ENCODE measurements at places on chromosomes 4 and X.

DNA sequence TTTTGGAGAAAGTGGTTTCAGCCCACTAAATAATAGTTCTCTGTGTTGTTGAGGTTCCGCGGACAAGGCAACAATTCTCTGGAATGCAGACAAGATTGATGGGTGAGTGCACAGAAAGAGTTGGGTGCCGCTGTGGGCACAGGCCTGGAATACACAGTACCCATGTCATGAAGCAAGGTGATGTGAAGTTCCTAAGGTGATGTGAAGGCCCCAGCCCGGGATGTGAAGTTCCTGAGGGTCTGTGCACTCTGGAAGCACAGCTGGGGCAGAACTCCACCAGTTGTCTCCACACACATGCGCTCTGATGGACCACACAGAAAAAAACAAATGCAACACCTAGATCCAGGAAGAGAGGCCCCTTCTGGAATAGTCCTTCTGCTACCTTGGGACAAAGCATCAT is 86.6 kb upstream of the BMPR1B start:
- DNase-seq: no peak

DNA sequence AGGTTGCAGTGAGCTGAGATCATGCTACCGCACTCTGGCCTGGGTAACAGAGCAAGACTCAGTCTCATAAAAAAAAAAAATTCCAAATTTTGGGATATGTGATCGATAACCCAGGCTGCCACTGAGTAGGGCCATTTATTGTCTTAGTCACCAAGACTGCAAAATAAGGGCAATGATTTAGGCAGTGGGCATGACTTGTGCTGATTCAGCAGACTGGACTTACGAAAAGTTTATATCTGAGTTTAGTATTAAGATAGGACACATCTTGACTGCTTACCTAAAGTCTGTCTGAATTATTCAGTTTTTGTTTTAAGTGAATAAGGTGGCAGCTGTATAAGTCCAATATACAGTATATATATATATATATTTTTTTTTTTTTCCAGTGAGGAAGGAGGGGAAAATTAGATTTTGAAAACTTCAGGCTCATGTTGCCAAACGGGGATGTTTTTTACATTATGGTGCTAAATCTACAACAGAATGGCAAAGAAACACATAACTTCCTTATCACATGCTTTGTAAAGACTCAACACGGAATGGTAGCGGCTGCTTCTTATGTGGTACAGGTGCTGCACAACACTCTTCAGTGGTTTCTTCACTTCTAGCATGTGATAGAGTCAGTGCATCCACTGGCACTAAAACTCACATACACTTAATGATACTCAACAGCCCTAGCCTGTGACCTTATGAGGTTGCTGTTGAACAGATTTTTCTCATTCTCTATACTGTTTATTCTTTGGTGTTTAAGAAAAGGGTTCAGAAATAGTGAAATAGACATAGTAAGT is 6.5 kb downstream of the TEX13D start:
- peak; percentile 64 for DNase-seq

DNA sequence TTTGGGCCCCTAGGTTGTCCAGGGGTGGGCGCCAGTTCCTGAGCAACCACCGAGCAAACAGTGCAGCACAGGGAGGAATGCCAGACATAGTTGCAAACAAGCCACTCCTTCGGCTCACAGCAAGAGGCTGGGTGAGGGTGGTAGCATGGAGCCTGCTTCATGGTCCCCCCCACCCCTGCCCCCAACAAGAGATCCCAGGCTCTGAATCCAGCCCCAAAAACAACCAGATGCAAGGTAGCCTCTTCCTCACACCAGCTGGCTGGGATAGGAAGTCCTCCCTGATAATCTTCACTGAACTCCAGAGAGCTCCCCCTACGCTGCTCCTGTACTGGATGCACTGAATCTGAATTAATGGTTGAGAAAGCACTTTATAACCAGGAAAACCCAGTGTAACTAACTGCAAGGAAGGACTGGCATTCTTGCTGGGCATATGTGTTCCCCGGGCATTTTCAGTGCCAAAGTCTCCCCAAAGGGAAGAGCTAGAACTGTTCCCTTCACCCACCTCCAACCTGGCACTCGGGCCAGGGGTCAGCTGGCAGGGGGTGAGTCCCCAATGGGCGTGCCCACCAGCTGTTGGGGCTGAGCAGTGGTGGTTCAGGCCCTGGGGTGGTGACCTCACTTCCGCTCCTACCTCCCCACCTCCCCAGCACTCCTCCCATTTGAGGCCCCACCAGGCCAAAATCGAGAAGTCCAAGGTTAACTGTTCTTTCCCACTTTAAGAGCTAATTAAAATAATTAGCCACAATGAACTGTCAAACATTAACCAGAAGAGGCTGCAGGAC is 1.5 kb downstream of the ELF4 start:
- DNase-seq: peak; percentile 46

DNA sequence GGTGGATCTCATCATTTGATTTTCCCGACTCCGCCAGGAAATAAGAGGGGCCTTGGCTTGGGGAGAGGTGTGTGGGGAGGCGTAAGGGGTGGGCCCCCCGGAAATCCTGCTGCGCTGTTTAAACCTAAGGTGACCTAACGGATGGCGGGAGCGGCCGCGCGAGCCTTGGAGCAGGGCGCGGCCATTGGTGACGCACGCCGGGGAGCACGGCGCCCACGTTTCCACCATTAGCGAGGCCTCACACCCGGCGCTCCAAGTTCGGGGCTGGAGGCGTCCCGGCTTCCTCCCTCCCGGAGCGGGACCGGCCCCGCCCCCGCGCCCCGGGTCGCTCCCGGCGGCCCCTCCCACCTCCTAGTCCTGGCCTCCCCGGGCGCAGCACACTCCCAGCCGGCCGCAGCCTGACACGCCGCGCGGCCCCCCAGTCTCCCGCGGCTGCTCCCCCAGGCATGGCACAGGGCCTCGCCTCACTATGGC is at the start of gene SMS:
Gene SMS, plus strand, starts transcription at position 354 of the 474 bp plus-strand sequence. Its CDS starts 116 bp downstream, at position 470.
- DNase-seq: peak; percentile 34

- no peak for DNase-seq
Measured at GRCh38 chr4:4320528-4320927, 30.5 kb downstream of the ZBTB49 start.

DNA sequence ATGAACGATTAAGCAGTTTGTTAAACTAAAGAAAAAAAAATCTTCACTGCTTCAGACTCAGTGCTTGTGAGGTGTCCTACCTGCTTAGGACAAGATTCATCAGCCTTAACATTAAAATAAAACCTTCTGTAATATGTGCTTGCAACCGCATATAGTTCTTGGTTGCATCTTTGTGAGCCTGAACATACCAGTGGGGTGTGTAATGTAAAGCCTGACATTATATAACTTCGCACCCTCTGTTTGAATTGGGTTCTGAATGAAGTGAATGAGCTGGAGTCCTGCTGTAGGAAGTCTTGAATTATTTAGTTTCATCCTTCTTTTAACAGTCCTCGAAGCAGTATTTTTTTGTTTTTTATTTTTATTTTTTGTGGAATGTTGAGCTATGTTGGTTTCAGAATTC is 3.1 kb downstream of the KDM6A start:
- DNase-seq: no peak

- DNase-seq: peak; percentile 51
Measured at GRCh38 chrX:71181558-71181909, 36.9 kb downstream of the NLGN3 start.

DNA sequence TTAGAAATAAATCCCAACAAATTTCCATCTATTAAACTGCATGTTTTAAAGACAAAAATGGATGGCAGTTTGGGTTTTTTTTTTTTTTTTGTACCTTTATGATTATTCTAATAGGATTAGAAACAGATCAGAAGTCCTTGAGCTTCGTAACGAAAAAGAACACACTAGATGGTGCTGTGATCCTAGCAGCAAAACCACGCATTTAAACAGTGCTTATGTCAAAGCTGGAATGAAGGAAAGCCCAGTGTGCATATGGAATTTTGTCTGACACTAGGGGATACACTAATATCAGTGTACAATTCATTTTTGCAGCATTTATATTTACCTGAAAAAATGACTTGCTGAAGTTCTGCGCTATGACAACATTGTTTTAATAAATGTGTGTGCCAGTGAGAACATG is 229.1 kb downstream of the VEGFC start:
- no peak for DNase-seq

- DNase-seq: no peak
Measured at GRCh38 chr4:15106399-15106798, 104.1 kb downstream of the CPEB2 start.

DNA sequence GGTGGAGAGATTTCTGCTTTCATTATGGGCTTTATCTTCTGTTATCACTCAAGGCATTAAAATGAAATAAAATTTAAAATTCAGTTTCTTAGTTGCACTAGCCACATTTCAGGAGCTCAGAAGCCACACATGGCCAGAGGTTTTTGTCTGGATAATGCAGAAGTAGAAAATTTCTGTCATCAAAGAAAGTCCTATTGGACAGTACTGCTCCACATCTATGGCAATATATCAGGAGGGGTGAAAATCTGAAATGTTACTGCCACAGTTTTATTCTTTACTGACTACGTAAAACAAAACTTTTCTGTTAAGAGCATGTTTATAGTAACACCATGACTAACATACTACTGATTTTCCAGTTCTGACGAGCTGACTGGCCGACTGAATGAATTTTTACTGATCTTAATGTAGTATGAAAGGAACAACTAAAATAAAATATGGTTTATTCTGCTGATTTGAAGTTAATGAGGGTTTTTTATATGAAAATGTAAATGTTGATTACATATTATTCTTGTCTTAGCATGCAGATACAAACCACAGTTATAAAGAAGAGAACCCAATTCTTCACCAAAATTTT is 264.0 kb upstream of the HAND2 start:
- DNase-seq: no peak

DNA sequence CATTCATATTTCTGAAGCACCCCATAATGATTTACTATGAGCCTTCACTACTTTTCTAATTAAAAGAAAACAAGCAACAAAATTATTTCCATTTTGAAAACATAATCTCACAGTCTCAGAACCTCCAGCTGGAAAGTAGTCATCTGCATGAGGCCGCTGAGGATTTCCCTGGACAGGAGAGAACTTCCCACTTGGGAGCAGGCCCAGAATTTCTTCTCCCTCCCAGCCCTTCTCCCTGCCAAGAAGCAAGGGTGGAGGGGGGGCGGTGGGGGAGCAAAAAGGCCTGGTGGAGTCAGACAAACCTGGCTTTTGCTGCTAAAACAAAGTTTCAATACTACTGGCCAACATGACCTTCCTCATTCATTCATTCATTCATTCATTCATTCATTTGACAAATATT is 167.3 kb downstream of the PJA1 start:
- no peak for DNase-seq

- DNase-seq: no peak
Measured at GRCh38 chrX:106621836-106622235, 10.1 kb downstream of the RADX start.

DNA sequence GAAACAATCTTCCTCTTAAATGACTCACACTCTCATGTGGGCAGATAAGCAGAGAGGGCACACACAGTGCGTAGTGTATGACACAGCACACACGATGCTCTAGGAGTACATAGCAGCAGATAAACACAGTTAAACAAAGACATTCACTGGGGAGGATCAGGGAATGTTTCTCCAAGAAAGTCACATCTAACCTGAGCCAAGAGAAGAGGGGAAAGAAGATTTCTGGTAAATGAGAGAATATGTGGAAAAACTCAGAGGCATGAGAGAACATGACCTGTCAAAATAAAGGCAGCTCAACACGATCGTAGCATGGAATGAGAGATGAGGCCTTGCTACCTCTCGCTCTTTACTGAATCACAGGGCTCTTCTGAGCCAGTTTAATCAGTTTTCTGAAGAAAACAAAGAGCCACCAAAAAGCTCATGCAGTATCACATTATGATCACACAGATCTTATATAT is 251.0 kb downstream of the ANK2 start:
- no peak for DNase-seq

DNA sequence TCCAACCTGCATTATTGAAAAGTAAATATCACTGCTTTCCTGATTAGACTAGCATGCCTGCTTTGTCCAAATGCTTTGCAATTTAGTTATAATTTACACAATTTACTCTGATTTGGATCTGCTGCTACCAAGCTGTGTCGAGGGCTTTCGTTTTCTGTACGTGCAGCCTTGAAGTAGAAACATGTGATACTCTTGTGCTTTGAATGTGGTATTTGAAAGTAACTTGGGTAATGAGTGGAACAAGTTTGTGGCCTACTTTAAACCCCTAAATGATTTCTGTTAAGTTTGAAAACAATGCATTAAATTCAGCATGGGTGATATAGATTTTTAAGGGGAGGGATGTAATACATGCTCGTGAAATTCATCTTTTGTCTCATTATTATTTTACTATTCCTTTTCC is 240.7 kb downstream of the IQCM start:
- DNase-seq: no peak

- no peak for DNase-seq
Measured at GRCh38 chr4:147733716-147734344, 1.9 kb downstream of the ARHGAP10 start.

DNA sequence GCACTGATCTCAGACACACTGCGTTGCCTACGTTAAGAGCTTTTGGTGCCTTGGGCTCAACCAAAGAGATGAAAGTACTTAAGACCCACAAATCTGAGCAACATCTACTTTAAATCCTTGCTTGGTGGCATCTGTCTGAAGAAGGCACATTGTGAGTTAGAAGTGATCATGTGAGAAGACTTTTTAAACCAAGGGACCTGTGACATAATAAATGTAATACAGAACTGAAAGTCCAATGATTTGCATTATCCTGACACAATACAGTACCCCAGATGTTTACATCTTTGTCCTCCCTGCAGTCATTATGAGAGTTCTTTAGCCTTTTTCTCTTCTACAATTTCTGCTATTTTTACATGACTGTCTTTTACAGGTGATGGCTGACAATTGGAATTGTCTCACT is 96.7 kb upstream of the FTHL17 start:
- DNase-seq: no peak

- DNase-seq: no peak
Measured at GRCh38 chrX:33725535-33726210, 406.4 kb downstream of the FAM47A start.

DNA sequence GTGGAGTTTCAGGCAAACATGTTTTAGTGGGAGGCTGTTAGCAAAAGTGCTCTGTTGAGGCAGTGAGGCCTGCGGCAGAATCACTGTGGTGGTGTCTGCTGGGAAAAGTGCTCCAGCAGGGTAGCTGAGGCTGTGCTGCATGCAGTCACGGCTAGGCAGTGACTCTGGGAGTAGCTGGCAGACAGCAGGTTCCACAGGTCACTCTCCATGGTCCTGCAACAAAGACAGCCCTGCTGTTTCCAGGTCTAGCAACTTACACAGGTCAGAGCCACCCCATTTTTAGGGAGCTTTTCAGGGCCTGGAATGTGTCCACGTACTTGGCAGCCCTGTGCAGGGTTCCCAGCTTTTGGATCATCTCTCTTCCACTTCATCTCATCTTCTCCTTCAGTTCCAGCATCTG is 184.3 kb downstream of the NAA11 start:
- no peak for DNase-seq

GRCh38 chr4:3021627-3022026 is 52.7 kb downstream of the HTT-AS start:
- DNase-seq: no peak

- no peak for DNase-seq
Measured at GRCh38 chr4:2591189-2591588, 54.7 kb downstream of the FAM193A start.
